ENCODE measurements at places on chromosomes 12 and 14. TPM values are rescaled to one million over a fixed set of nuclear protein-coding genes. Genes with fewer than 3 reads are reported as not detected.

The CLEC9A gene
- total RNA-seq: not detected

The OASL gene
- 3.5 TPM for total RNA-seq

The ASCL1 gene
- not detected for total RNA-seq

The FAM186B gene
- total RNA-seq: 0.08 TPM

The CLEC7A gene
- total RNA-seq: not detected

The WASHC4 gene
- total RNA-seq: 23.1 TPM

The TSHR gene
- not detected for total RNA-seq

The TEX22 gene
- total RNA-seq: 0.20 TPM

The PTGR2 gene
- 6.7 TPM for total RNA-seq

The CELA1 gene
- not detected for total RNA-seq

The LRP6 gene
- total RNA-seq: 22.0 TPM

The MYO1A gene
- 0.22 TPM for total RNA-seq

Data from A549 treated with DMSO at 1 μM for 4 hours (cell line).